ENCODE measurements at places on chromosomes 3 and 15.

DNA sequence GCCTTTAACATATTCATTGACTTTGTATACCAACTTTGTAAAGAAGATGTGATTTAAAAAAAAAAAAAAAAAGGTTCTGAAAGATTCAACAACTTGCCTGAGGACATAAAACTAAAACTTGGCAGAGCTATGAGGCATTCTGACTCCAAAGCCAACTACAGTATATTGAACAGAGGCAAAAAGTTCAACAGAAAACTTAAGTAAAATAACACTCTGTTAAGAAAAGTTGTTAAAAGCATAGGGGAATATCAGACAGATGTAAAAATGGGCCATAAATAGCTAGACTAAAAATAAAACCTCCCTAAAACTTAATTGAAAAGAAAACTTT lies 23.4 kb downstream of the GOLIM4 start:
- DNase-seq, result no peak

DNA sequence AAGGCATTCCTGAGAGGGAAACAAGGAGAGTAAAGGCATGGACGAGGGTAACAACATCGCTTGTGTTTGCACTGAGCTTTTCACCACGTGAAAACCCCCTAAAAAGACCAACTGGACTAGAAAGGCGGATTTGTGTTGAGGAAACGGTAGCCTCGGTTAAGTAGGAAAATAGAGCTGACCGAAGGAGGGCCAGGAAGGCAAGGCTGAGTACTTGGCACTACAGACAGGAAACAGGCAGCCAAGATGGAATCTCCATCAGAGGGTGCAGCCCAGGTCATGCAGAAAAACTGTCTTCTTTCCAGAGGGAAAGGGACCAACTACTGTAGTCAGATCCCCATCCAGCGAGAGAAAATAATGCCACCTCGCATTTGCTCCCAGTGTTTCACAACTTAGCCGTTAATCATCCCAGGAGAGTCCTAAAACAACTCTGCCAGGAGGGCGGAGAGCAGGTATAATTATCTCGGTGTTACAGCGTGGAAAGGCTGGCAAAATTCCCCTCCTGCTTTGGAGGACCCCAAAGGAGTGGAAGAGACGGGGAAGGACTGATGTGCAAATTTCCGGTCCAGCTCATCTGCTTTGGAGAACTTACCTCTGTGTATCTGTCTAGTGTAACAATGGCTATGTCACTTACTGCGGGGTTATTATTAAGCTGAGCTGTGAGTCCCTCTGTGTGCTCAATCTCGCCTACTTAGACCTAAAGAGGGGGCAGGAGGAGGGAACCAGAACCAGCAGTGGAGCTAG lies 77.2 kb downstream of the MYO1E start:
- no peak for DNase-seq

DNA sequence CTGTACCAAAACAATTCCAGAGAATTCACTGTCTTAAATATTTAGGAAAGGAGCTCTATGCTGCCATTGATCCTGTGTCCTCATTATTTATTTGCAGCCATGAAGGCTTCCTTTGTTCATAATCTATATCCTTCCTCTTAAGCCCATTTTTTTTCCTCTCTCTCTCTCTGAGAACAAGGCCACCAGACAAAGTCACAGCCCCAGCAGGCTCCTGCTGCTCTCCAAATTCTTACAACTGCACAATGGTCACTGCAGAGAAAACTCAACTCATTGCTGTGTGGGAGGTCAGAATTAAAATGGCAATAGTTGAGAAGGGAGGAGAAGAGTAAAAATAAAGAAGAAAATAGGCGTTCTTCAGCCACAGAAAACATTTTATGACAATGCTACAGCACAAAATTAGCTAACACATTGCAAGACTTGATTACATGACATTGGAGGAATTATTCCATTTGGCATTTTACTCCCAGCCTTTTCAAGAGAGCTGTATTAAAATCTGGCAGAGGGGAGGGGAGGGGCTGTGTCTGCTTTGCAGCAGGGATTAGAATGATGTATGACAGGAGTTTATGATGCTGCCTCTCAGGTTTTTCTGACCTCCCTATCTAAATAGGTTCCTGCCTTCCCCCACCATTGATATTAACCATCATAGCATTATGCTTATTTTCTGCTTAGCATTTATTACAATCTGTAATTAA lies 399.7 kb upstream of the THBS1 start:
- no peak for DNase-seq

- no peak for DNase-seq
These were observed 129.2 kb upstream of the COL8A1 start for GRCh38 chr3:99509224-99509623.

DNA sequence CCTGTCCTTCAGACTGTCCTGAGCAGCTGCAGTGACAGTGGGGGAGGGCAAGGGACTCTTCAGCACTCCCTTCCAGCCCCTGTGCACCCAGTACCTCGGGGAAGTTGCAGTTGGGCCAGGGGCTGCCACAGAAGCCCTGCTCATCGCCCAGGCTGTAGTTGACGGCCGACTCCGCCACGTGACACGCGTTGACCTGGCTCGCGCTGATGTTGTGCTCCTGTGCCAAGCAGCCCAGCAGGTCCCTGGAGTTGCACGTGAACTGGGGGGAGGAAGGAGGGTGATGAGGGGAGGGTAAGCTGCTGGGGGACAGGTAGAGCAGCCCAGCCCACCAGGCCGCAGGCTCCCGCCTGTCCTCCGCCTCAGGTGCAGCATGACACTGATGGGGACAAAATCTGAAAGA lies 101.2 kb downstream of the SEC22A start:
- no peak for DNase-seq

- no peak for DNase-seq
These were observed 115.6 kb downstream of the ETFA start for GRCh38 chr15:76195506-76196268.

- DNase-seq, result no peak
These were observed 78.6 kb downstream of the IGSF11 start for GRCh38 chr3:118955914-118956556.
